ENCODE measurements at places on chromosomes 12 and 14.

DNA sequence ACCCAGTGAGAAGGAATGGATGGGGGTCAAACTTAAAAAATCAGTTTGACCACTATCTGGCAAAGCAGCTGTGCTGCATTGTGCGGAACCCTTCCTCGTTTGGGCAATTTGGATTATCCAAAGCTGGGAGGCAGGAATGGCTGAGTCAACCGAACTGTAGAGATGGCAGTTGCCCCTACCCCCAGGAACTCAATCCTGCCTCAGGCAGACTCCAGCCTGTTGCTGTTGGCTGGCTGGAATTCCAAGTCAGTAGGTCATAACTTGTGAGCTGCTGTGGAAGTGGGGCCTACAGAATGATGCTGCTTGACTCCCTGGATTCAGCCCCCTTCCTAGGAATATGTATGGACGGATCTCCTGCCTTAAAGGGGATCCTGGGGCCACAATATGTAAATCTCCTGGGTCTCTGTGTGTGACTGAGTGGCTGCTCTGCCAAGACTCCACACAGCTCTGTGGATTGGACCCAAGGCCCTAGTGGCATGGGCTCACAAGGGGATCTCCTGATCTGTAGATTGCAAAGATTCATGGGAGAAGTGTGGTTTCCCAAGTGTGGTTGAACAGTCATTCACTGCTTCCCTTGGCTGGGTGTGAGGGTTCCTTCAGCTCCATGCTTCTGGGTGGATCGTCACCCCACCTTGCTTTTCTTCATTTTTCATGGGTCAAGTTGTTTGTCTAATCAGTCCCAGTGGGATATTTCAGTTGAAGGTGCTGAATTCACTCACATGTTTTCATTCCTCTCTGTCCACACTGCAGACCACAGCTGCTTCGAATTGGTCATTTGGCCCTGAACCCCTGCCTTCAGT, 19.2 kb downstream of the LUM start:
- no peak for DNase-seq

DNA sequence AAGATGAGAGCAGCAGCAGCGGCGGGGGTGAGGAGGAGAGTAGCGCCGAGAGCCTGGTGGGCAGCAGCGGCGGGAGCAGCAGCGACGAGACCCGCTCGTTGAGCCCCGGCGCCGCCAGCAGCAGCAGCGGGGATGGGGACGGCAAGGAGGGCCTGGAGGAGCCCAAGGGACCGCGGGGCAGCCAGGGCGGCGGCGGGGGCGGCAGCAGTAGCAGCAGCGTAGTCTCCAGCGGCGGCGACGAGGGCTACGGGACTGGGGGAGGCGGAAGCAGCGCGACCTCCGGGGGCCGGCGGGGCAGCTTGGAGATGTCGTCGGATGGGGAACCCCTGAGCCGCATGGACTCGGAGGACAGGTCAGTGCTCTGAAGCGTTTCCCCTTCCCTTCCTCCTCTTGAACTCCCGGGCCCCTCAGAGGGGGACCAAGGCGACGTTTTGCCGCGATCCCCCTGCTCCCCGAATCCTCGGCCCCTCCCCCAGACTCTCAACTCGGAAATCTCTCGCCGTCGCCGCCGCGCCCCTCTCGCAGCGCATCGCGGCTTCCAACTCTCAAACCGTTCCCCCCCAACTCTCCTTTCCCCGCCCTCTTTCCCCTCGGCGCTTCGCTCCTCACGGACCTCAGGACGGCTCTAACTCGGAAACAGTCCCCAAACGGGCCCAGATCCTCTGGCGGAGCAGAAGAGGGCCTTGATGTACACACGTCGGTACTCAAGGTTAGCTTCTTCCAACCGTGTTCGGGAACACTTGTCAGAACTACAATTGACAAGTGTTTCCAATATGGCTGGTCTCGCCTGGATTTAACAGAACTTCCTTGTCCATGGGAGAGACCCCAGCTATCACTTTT, 947 bp downstream of the AEBP2 start:
- DNase-seq, result peak; percentile 42

DNA sequence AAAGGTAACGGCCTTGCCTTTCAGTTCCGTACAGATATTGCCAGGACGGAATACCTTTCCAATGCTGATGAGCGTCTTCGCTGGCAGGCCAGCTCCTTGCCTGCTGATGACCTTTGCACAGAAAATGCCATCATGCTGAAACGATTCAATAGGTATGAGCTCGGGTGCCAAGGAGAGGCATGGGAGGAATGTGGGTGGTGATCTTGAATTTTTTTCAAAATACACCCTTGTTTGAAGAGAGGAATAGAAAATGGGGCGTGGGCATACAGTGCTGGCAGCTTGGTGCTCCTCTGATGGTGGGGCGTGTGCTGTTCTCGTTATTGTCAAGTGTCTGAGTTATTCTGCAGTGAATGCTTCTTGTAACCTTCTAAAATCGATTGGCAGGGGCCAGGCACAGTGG, 52.5 kb downstream of the HSP90AA1 start:
- DNase-seq, result no peak

DNA sequence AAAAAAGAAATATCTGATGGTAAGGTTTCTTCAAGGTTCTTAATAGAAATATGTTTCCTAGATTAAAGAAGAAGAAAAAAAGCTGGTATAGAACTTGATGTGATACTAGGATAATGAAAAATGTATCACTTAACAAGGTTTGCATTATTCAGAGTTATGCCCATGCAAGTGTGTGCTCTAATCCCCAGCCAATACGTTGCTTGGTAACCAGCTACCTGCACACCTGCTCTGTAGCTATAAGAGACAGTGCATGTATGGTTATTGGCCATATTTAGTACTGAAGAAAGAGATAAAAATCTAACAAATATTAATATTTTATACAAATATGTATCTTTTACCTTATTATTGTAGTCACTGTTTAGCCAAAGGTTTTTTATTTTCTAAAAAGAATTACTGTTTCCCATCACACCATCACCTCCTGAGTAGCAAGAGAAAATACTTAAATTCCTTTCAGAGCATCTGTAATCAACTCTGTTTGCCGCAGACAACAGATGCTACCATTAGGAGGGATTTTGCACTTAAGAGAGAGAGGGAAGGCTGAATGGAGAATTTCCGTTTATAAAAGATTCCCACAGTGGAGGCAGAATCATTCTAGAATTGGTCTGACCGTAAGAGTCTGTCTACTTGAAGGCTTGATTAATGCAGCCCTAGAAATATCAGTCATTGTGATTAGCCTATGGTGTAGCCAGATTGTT, 115.6 kb downstream of the NEDD1 start:
- no peak for DNase-seq

GRCh38 chr12:25518512-25518911, 34.6 kb downstream of the LMNTD1 start:
- DNase-seq, result no peak

GRCh38 chr12:54337280-54337842, 12.4 kb downstream of the COPZ1 start:
- no peak for DNase-seq

DNA sequence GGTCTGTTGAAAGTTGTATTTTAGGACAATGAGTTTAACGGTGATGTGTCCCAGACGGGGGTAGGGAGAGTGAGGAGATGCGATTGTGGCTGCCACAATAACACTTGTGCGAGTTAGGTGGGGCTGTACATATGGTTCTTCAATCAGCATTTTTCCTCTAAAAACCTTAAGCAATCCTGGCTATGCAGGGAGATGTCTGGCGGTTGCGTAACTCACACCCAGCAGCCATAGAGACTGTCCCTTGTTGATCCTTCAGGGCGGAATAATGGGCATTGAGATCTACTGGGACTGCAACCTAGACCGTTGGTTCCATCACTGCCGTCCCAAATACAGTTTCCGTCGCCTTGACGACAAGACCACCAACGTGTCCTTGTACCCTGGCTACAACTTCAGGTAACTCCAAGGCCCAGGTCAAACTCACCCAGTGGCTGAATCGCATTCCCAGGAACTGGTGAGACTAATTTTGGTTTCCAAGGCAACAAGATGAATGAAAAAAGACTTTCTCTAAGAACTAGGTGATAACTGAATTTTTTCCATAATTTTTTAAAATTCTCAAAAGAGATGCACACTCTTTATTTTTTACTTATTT, 34.6 kb downstream of the P2RX7 start:
- DNase-seq, result no peak

DNA sequence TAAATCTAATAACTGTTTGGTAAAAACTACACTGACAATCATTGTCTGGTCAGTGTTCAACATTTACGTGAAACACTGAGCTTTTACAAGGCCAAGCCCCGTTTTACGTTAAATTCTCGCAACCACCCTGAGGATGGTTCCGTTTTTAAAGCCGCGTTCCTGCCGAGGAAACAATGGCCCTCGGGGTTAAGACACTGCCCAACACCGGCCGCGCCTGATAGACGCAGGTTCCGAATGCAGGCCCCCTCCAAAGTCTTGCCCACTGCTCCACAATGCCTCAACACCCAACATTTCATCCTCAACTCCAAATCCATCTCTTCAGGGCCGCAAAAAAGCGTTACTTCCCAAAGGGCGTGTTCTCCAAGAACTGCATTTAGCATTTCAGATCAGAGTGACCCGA, 953 bp upstream of the SNRPF start:
- DNase-seq, result no peak

DNA sequence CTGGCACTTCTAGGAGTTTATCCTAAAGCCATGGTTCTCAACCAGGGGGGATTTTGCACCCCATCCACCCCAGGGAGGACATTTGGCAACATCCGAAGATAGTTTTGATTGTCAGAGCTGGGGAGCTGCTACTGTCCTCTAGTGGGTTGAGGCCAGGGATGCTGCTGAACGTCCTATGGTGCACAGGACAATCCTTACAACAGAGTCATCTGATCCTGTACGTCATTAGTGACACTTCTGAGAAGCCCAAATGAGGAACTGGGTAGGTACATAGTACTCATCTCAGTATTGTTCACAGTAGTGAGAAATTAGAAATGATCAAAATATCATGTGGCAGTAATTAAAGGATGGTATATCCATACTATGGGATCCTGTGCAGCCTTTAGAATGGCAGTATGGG, 185.1 kb downstream of the CHST11 start:
- DNase-seq, result no peak

DNA sequence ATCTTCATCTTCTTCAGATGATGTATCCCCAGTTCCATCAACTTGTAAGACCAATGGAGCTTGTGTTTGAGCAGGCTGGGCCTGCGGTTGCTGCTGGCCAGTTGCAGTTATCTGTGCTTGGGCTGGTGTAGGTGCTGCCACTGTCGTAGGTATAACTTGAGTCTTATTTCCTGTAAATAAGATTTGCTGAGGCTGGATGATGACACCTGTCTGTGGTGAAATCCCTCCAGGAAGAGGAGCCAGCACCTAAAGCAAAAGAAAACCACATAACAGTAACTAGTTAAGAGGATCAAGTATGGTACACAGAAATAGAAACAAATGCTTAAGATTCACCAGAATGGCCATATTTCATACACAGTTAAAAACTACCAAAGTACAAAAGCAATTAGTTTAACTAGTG, 28.2 kb downstream of the GTF2A1 start:
- DNase-seq, result no peak

- DNase-seq, result no peak
Observed at GRCh38 chr12:50579757-50580267, 75.0 kb downstream of the DIP2B start.

DNA sequence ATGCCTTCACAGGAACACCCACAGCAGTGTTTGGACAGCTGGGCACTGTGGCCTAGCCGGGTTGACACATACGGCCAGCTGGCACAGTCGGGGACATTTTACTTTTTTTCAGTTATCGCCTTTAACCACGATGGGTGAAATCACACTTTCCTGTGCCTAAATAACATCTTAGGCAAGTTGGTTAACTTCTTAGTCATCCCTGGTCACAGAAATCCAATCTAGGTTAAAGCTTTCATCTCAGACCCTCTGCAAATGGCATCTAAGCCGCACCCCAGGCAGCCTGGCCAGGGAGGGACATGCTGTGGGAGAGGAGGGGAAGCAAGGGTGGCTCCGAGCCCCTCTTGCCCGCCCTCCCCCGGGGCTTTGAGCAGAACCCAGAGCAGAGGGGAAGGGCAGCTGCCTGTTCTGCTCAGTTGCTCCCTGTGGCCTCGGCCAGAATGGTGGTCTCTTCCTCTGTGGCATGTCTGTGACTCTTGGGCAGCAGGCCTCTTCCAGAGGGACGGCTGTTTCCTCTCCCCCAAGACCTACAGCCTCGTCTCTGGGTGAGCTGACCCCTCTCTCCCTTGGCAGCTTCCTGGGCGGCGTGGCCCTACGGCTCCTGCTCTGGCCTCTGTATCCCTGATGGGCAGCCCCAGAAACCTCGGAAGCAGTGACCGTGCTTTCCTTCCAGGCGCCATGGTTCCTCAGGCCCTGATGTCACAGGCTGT, 85.4 kb upstream of the DYNC1H1 start:
- no peak for DNase-seq

- DNase-seq, result no peak
Observed at GRCh38 chr12:83575326-83575725, 888.6 kb downstream of the TMTC2 start.

GRCh38 chr14:60815371-60815770, 80.8 kb downstream of the MNAT1 start:
- DNase-seq, result no peak

DNA sequence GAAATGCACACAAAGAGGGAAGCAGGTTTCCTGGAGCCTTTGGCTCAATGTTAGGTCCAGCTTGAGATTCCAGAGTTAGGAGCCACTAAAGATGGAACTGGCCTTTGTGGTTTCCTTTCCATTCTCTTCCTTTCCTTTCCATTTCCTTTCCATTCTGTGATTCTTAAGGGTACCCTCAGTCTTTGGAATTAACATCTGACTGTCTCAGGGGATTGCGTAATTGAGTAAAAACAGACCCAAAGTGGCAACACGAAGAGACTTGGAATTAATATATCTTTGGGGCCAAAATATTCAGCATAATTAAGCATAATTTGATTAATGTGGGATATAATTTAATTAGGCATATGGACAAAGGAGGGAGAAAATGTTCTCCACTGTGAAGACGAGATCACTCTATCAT, 205.6 kb downstream of the CRADD start:
- DNase-seq, result no peak

GRCh38 chr12:117743761-117744160, 225.0 kb downstream of the KSR2 start:
- no peak for DNase-seq

DNA sequence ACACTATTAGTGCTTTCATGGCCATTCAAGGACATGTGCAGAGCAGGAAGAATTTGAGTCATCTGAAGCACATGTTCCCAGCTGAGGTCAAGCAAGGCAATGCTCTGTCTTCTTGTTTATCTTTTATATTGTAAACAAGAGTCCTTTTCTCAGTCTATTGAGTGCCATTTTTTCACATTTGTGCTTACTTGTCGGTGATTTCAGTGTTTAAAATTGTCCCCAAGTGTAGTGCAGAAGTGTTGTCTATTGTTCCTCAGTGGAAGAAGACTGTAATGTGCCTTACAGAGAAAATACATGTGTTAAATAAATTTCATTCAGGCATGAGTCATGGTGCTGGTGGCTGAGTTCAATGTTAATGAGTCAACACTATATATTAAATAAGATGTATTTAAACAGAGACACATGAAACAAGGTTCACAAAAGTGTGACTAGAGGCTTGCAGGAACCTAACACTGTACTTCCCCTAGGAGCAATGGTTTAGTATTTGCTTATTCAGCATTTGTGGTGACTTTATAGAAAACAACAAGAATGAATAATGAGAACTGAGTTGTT, 391.1 kb downstream of the LRIG3 start:
- DNase-seq, result no peak

- no peak for DNase-seq
Observed at GRCh38 chr14:36438883-36439282, 81.1 kb downstream of the NKX2-1 start.

GRCh38 chr14:91271639-91272038, 27.1 kb upstream of the GPR68 start:
- DNase-seq, result no peak
